CD4-positive, alpha-beta T cell (primary cell): ENCODE measurements at places on chromosomes 4 and X. TPM values are rescaled to one million over a fixed set of nuclear protein-coding genes. Genes with fewer than 3 reads are reported as not detected.

The UBA6 gene
- total RNA-seq = 45.5 TPM

- DNase-seq = no peak
Measured at GRCh38 chr4:157576671-157577217, 356.2 kb downstream of the GRIA2 start.

DNA sequence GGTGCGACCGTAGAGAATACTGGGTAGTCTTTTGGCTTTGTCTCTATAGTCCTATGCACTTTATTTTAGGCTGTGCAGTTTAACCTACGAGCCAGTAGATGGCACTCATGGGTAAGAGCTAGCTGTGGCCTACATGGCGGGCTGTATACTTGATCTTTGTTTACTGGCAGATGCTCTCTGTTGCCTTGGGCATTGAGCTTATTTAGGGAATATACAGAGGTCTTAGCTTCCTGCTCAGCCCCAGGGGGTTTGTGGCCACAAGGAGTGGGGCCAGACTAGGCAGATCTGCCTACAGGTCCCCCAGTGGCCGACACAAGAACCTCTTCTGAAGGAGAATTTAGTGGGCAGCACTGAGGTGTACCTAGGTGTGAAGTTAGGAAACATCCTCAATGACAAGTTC is 227.6 kb upstream of the HDX start:
- peak; percentile 19 for DNase-seq

GRCh38 chr4:150765216-150765615 is 183.3 kb downstream of the MAB21L2 start:
- no peak for DNase-seq

GRCh38 chrX:111100191-111100590 is 4.2 kb downstream of the PAK3 start:
- peak; percentile 53 for DNase-seq
